ENCODE measurements at places on chromosomes 13 and 19.

DNA sequence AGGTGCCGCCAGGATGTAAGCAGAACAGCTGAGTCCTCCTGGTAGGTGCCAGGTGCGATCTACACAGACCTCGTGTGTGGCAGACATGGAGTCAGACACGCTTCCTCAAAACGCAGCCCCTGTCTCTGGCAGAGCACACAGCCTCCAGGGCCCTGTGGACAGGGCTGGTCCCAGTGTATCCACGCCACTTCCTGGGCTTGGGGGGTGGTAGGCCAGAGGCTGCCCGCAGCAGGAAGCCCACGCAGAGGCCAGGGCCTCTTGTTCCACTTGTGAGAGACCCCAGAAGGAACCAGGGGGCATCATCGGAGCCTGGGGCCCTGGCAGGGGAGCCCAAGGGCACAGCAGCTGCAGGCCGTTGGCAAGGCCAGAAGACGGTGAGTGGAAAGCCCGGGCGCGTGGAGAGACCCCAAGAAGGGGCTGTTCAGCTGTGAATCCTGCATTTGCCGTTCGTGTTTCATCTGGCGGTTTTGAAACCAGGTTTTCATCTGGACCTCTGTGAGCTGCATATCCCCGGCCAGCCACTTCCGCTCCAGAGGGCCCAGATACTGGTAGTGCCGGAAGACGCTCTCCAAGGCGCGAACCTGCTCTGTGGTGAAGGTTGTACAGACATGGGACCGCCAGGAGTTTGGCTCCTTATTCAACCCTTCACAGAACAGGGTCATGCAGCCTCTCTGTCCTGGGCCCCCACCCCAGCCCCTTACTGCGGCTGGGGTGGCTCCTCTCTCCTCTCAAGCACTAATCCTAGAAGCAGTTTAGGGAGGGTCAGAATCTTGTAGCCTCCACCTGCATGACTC, 25.1 kb upstream of the SLITRK1 start:
- no peak for DNase-seq

DNA sequence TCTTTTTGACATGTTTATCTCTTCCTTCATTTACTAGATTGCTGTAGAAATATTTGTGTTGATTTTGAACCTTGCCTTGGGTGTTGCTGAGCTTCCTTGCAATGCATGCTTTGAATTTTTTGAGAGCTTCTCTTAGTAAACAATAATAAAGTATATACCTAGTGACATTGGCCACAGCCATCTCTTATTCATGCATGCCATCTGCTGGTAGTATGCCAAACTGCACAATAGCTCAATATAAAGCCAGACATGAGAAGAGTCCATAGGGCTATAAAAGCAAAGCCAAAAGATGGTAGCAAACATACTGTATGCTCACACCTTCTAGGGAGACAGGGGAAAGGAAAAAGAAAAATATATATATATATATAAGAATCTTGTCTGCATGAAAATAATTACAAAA, 18.9 kb upstream of the ZSCAN5A start:
- no peak for DNase-seq

GRCh38 chr13:62119739-62120700, 704.4 kb upstream of the PCDH20 start:
- DNase-seq: no peak

DNA sequence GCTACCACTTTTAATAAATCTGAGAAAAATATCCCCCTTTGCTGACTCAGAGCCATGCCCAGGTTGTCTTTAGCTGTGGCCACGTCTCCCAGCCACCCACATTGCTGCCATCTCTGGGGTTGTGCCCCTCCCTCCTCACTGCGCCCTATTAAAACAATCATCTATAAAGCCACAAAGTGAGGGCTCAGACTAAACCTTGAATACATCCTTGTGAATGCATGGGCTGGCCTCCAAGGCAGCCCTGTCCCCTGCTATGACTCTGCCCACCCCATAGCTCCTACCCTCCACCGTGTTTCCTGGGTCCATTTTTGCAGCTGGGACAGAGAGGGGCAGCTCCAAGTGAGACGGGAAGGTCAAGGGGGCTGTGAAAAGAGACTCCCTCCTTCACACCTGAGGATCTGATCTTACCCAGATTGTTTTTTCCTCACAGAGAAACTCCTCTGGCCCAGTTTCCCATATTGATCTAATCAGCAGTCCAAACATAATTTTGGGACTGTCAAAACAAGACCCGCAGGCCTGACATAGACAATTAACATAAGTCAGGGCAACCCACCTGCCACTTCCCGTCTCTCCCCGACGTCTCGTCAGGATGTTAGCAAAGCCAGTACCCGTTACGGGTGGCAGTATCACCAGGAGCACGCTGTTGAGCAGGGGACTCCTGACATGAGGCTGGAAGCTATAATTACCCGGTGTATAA, 199.0 kb downstream of the KATNAL1 start:
- DNase-seq: no peak

DNA sequence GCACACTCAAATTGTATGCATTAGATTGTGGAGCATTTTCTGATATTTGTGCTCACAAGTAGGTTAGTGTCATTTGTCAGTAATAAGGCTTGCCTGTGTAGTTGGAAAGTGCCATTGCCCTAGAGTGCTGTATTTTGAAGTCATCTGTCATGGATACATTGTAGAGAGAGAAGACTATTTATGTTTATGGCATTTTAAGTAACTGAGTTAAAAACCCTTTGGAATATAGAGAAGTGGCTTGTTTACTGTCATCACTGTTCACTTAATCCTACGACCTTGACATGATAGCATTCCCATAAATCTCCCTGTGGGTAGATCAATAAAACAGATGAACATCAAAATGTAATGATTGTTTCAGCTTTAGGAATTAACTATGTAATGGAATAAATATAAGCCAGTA, 110.6 kb downstream of the MAB21L1 start:
- DNase-seq: no peak

GRCh38 chr19:14769201-14769600, 9.2 kb downstream of the ADGRE2 start:
- no peak for DNase-seq

DNA sequence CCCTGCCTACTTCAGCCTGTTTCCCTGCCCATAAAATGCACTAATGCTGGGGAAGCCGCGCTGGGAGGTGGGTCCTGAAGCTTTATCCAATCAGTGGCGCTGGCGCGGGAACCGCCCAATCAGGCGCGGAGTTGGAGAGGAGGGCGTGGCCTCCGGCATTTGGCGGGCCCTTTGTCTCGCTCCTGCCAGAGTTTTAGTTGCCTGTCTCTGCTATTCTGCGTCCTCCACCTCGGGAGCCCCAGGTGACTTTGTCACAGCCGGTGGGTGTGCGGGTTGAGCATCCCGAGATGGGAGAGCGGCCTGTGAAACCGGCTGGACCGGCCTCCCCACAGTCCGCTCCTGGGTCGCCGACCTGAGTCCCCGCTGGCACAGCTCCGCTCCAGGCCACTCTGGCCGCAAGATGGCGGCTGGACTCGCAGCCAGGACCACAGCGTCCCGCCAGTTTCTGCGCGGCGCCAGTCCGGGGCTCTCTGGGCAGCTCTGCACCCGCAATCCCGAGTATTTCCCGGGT, 30.7 kb upstream of the ZNF429 start:
- DNase-seq: peak; percentile 17

- DNase-seq: no peak
These were observed 13.9 kb downstream of the TINCR start for GRCh38 chr19:5553892-5554291.
